ENCODE measurements at places on chromosomes 12 and 14. TPM values are rescaled to one million over a fixed set of nuclear protein-coding genes. Genes with fewer than 3 reads are reported as not detected.

Gene CNTN1
- 8.5 TPM for total RNA-seq

Gene C12orf56
- not detected for total RNA-seq

Gene TMEM121
- total RNA-seq, result 1.7 TPM

Gene PLA2G1B
- 7.4 TPM for total RNA-seq

Gene JPH4
- total RNA-seq, result 1.1 TPM

Gene ENDOU
- 0.19 TPM for total RNA-seq

Gene LRP1-AS
- total RNA-seq, result not detected

Gene LRFN5
- total RNA-seq, result 5.6 TPM

Gene PPM1H
- 1.9 TPM for total RNA-seq

Gene OR4M1
- not detected for total RNA-seq

Gene TEX52
- total RNA-seq, result not detected

Gene CMKLR1
- total RNA-seq, result 26.2 TPM

Gene GPX2
- not detected for total RNA-seq

Gene SYT1
- total RNA-seq, result 22.3 TPM

Gene PEBP1
- 2,795 TPM for total RNA-seq

Gene USP44
- total RNA-seq, result 0.84 TPM

Gene RFX4
- total RNA-seq, result not detected

Gene RIMBP2
- 0.18 TPM for total RNA-seq

Gene ZBTB25
- total RNA-seq, result 9.7 TPM

Gene NANOG
- total RNA-seq, result 0.91 TPM

Gene COL2A1
- 0.63 TPM for total RNA-seq

Gene CISTR
- total RNA-seq, result not detected

Data from adrenal gland (tissue), 19 donors.